ENCODE measurements at places on chromosomes 4 and X. TPM values are rescaled to one million over a fixed set of nuclear protein-coding genes. Genes with fewer than 3 reads are reported as not detected.

GRCh38 chr4:173934933-173935620 is 348.4 kb downstream of the FBXO8 start:
- no peaks in the 10 kb centered on the region for H3K4me1 ChIP-seq
- H3K27ac ChIP-seq, result no peak overlapping the region
- no peaks in the 10 kb centered on the region for H3K36me3 ChIP-seq
- H3K4me3 ChIP-seq, result no peak overlapping the region

DNA sequence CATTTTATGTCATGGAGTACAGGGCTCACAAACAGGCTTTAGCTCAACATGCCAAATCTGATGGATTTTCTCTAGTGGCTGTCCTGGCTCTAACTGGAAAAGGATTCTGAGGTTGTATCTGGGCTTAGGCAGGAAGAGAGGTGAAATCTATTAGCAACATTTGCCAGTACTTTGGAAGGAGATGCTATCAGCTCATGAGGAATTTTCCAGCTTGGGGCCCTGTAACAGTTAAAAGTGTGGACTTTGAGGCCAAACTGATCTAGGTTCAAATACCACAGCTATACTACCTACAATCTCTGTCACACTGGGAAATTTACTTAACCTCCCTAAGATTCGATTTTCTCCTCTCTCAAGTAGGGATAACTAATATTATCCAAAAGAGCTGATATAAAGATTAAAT is 119.0 kb upstream of the HCCS start:
- no peak overlapping the region for H3K27ac ChIP-seq
- H3K27me3 ChIP-seq, result no peaks in the 10 kb centered on the region
- H3K4me1 ChIP-seq, result no peaks in the 10 kb centered on the region
- H3K36me3 ChIP-seq, result no peaks in the 10 kb centered on the region
- no peak overlapping the region for H3K4me3 ChIP-seq

The BRS3 gene
- total RNA-seq, result not detected

DNA sequence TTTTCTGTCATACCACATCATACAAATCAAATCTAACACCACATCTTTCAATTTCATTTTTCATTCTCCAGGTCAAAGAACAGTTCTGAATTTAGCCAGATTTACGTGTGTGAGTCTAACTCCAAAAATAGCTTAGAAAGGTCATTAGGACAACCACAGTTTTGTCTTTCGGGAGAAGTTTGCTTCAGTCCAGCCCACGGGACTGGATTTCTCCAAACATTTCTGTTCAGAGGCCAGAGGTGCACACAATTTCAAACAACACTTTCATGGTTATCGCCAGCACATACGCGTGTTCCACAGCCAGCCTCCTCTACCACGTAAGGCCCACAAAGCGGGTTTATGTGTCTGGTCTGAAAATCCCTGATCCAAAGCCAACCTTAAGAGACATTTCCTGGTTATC is 65.9 kb downstream of the VEGFC start:
- H3K4me1 ChIP-seq, result no peaks in the 10 kb centered on the region
- DNase-seq, result no peak

DNA sequence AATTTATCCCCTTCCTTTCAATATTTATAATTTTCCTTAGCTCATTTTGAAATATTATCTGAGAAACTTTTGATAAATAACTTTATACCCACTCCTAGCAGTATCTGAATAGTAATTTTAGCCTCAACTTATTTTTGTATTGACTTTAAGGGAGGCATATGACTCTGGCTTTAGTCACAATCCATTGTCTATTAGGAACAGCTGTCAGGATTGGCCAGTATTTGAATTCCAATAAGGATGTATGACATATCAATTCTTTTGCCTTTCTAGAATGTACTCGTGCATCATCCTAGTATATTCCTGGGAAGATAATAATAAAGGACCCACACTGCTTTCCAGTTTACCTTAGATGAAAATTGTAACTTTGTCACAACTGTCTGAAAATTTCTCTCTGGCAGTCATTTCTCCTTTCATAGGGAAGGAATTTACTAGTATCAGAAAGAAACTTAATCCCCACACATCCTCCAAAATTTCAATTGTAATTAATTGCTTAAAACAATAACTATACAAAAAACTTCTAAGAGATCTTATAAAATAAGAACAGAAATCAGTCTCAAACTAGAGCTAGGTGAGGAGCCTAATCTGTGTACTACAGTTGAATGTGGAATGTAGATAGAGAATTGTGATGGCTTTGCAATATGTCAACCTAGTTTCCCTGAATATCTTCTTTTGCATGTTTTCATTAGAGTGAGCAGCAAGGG is 121.0 kb upstream of the EPHA5 start:
- peaks cover 6% of the 10 kb centered on the region for H3K36me3 ChIP-seq
- no peaks in the 10 kb centered on the region for H3K4me1 ChIP-seq
- H3K27ac ChIP-seq, result no peak overlapping the region
- no peak overlapping the region for H3K4me3 ChIP-seq
- no peak for DNase-seq

DNA sequence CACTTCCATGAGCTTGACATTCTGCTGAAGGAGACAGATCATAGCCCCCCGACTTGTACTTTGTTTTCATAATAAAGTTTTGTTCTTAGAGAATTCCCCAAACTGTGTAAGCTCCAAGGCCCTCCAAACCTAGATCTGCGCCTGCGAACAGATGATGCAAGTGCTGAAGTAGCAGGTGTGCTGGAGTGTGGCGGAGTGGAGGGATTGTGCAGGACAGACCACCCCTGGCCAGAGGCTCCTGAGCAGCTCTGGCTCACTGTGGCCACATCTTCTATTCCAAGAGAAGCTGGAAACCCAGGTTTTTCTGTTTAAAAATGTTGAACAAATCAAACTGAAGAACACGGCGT is 46.4 kb downstream of the TBC1D14 start:
- H3K27ac ChIP-seq, result no peak overlapping the region
- no peaks in the 10 kb centered on the region for H3K36me3 ChIP-seq
- no peak overlapping the region for H3K4me3 ChIP-seq
- no peak for DNase-seq
- peaks cover 19% of the 10 kb centered on the region for H3K4me1 ChIP-seq
- no peaks in the 10 kb centered on the region for H3K27me3 ChIP-seq
